Activated CD4-positive, alpha-beta T cell treated with anti-CD3 and anti-CD28 coated beads, Interleukin-2, amount 50 U/mL, for 4 hours (primary cell): ENCODE measurements at places on chromosomes 4 and X.

- peak; percentile 37 for DNase-seq
Measured at GRCh38 chrX:110450050-110450449, 91.4 kb downstream of the RTL9 start.

GRCh38 chr4:100894339-100894870 is 376.6 kb upstream of the EMCN start:
- no peak for DNase-seq

- DNase-seq: no peak
Measured at GRCh38 chr4:30754021-30754420, 33.9 kb downstream of the PCDH7 start.

GRCh38 chr4:187744911-187745310 is 250.7 kb upstream of the ZFP42 start:
- no peak for DNase-seq

DNA sequence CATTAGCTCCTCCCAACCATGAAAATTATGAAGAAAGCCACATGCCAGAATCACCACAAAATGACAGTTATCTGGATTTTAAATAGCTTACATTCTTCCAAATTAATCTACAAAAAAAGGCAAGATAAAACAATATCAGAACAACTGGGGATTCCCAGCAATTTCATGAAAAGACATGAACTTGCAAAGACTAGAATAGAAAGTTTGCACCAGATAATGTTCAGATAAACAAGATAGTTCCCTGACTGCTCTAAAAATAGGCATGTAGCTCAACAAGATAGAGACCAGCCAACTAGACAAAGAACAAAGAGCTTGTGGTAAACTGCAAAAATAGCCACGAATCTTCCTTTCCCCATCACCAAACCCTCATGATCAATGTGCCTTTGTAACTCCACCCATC is 30.3 kb upstream of the DDX53 start:
- no peak for DNase-seq

DNA sequence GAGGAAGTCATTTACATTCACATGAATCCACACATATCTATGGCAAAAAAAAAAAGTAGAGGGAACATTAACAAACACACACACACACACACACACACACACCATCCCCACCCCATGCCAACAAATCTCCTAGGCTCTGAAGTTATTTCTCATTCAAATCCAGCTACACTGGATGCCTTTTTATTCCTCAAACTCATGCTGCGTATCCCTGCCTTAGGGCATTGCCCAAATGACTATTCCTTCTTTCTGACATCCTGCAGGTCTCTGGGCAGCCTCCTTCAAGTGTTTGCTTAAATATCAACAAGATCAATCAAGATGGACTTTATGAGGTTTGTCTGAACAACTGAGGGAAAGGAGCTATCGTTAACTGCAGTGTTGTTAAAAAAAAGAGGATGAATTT is 106.5 kb upstream of the FAM9A start:
- DNase-seq: no peak

- no peak for DNase-seq
Measured at GRCh38 chr4:71209161-71209560, 129.7 kb upstream of the SLC4A4 start.

DNA sequence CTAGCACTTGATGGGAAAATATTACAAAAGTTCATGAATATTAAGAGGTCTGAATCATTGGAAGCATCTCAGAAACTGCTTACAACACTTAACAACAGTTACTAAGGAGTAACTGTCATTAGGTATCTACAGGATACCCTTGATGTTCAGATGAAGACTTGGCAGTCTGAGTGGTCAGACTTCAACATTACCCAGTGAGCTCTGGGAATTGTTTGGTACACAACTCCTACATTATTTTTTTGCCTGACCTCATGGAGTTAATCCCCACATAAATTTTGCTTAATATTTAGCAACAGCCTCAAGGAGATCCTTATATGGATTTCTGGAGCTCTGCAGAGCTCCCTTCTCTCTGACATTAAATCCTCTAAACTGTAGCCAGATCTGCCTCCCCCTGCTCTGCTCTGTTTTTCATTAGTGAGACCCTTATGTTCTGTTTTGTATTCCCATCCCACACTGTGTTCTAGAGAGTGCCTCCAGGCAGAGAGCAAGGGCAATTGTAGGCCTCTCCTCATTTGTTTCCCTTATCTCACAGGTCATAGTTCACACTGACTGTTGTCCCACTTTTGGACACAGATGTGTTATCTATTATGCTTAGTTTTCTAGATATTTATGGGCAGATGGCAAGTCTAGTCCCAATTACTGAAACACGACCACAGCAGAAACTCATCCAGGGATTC is 368.8 kb downstream of the GASK1B start:
- DNase-seq: no peak

GRCh38 chrX:133661962-133662839 is 246.9 kb upstream of the GPC4 start:
- DNase-seq: no peak

GRCh38 chr4:54548831-54549460 is 108.8 kb upstream of the KIT start:
- no peak for DNase-seq

GRCh38 chrX:107485013-107485412 is 35.6 kb downstream of the FRMPD3 start:
- no peak for DNase-seq

DNA sequence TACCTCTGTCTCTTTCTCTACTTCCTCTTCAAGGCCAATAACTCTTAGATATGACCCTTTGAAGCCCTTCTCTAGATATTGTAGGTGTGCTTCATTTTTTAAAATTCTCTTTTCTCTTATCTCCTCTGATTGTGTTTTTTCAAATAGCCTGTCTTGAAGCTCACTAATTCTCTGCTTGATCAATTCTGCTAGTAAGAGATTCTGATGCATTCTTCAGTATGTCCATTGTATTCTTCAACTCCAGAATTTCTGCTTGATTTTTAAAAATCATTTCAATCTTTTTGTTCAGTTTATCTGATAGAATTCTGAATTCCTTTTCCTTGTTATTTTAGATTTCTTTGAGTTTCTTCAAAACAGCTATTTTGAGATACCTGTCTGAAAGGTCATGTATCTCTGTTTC is 47.9 kb downstream of the MCUB start:
- DNase-seq: no peak

DNA sequence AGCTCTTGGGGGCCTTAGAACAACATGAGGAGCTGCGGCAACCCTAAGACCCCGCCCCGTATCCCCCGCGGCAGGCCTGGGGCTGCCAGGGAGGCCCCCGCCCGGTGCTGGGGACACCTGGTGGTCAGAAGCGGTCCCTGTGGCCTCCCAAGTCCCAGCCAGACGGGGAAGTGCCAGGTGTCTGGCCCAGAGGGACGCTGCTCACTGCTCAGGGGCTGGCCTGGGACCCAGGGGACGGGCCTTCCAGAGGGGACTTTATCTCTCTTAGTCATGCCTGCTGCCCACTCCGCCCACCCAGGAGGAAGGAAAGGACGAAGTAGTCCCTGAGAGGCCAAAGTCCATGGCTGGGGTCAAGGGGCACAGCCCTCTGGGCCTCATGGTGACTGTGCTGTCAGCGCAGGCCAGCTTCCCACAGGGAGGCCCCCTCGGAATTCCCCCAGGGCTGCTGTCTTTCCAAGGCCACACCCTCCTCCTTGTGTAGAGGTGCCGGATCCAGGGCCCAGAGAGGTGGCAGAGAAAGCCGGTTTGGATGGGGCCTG is 31.0 kb upstream of the HTRA3 start:
- no peak for DNase-seq

DNA sequence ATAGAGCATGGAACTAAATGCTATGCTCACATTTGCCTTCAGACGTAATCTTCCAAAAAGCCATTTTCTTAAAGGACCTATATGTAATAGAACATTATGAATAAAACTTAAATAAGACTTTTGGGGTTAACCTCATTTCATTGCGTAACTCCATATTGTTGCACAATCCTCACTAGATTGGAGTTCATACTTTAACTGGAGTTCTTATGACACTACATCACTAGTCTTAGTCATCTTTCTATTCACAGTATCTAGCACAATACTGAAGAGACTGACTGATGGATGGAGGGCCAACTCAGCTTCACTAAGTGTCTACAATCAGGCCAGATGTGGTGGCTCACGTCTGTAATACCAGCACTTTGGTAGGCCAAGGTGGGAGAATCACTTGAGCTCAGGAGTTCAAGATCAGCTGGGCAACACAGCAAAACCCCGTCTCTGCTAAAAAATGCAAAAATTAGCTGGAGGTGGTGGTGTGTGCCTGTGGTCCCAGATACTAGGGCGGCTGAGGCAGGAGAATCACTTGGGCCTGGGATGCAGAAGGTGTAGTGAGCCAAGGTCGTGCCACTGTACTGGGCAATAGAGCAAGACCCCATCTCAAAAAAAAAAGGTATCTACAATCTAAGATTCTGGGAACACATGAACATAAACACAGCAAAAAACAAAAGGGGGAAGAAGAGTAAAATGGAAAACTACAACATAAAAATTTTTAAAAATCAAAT is 80.8 kb upstream of the MAB21L2 start:
- DNase-seq: no peak

DNA sequence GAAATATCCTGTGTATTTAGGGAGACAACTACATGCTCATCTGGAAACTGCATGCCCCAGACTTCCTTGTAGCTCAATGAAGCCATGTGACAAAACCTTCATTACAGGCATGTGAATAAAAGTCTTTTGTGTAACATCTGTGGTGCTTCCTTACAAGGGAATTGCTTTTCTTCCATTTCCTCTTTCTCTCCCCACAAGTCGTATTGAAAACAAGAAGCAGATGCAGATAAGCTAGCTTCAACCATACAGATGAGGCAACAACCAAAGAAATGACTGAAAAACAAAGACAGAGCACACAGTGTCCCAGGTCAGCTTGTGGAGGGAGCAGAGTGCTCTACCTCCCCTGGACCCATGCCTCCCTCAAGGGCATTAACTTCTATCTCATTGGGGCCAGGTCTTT is 115.8 kb upstream of the INPP4B start:
- no peak for DNase-seq

- no peak for DNase-seq
Measured at GRCh38 chr4:123233136-123233768, 163.3 kb upstream of the SPRY1 start.

GRCh38 chrX:148905400-148905799 is 405.0 kb downstream of the AFF2 start:
- DNase-seq: no peak

GRCh38 chrX:41981481-41982013 is 58.2 kb upstream of the CASK start:
- DNase-seq: no peak

DNA sequence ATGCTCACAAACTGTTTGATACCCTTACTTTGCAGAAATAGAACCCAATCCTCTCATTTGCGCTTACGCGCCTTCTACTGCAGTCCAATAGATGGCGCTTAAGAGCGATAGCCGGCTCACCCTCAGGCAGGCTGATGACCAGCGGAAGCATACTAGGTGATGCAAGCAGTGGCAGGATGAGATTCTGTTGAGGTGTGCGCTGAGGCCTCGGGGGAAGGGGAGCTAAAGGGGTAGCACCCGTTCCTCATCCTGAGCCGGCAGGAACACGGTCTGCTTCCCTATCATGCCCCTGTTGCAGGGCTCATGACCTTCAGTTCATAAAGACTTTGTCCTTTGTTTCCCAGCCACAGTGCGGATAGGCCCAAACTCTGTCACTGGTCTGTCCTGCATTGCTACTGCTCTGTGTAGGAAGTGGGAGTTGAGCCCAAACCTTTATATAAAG is 628.9 kb downstream of the TLL1 start:
- no peak for DNase-seq

GRCh38 chrX:41449131-41449530 is 2.0 kb downstream of the NYX start:
- DNase-seq: no peak

- DNase-seq: no peak
Measured at GRCh38 chrX:53715346-53715924, 28.9 kb upstream of the HUWE1 start.

GRCh38 chrX:56791456-56791855 is 62.4 kb downstream of the NBDY start:
- no peak for DNase-seq

DNA sequence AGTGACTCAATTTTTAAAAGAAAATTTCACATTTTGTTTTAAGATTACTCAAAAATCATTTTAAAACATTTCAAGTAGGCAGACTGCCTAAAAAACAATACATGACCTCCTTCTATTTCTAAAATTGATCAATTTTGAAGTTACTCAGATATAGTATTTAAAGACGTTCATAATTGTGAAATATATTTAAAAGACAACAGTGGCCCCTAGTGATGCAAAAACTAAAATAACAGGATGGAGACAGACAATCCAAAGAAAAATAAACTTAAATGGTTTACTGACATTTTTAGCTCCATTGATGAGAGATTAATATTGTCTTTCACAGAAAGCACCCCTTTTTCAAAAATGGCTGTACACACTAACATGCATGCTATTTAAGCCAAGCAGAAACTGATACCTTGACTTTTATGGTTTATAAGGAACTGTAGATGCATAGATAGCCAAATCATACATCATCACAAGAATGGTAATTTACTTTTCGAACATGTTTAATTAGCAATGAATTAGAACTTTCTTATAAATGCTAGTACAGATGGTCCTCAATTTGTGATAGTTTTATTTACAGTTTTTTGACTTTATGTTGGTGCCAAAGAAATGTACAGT is 69.8 kb upstream of the FAT4 start:
- DNase-seq: no peak

DNA sequence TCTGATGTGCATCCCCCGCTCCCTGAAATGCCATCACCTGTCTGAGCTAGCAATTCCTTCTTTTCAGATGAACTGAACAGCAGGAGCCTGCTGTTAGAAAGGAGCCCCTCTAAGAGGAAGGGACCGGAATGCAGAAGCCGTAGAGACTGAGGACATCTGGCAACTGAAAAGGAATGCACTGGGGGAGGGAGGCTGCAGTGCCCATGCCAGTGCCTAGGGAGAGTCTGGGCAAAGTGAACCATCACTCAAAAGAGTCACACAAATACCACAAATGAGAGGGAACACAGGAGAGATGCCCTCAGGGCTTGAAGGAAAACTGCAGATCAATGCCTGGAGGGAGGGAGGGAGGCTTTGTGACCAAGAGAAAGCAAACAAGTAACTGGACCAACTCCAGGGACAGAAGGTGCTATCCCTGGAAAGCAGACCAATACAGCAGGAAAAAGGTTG is 93.9 kb upstream of the CBR4 start:
- DNase-seq: no peak

- DNase-seq: no peak
Measured at GRCh38 chr4:13455411-13455810, 28.7 kb downstream of the RAB28 start.
